Effector memory CD8-positive, alpha-beta T cell (primary cell): ENCODE measurements at places on chromosomes 2 and 18.

- DNase-seq: no peak
Observed at GRCh38 chr2:25236736-25237135, 68.4 kb upstream of the POMC start.

DNA sequence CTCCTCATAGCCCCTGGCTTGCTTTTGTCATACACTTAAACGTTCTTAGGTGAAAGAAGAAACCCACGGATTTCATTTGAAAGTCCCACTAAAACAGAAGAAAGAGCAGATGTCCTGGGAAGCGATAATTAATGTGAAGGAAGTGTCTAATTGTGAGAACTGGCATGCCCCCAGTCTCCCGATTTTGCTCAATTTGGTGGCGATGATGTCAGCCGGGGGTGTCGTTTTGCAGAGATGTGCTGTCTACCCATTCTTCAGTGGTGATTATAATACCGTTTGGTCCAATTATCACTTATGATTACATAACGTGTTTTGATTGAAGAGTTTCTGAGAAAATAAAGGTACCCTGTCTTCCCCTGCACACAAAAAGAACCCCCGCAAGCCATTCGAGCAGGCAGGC, 103.1 kb downstream of the RTN4 start:
- DNase-seq: no peak

DNA sequence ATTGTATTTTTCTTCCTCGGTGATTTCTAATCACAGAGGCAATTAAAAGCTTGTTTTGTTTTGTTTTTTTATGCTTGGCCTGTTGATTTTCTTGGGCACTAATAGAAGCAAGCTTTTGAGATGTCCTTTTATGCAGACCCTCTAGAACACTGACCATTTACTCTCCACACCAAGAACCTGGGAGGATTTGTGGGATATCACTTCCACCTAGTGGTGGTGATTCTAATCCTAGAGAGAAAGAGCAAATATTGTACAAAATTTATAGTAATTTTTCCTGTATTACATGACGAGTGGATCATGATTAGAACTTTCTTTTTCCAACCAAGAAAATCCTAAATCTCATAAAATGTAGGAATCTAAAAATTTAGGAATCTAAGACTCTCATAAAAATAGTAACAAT, 23.4 kb downstream of the NEMP2 start:
- DNase-seq: no peak

GRCh38 chr2:191728750-191729624, 51.1 kb downstream of the NABP1 start:
- no peak for DNase-seq

DNA sequence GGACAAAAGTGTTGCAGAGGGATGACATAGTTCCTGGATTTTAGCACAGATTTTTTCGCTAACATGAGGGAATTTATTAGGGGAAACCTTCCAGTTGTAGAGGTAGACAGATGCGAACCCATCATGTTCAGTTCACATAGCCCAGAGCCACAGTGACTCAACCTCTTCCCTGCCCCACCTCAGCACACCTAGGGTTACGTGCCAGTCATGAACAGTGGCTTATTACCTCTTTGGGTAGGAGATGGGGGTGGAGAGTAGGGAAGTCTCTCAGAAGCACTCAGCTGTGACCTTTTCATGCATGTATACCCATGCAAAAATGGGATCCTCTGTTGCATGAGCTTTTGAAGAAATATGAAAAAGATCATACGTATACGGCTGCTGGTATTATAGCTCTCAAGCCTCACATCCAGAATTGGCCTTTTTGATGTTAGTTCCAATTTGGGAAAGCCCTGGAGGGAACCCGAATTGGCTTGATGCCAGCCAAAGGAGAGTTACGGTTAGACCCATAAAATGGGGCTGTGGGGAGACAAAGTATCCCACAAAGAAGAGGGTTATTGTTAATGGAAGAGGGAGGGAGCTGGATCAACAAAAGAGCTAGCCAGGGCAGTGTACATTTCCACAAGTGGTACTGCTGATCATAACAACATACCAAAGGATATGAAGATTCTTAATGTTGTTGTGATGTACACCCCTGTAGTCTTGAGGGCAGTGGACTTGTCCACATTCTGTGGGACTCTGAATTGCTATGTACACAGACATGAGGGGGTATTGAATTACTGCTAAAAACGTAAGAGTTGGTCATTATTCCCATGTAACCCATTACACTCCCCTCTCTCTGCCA, 4.9 kb downstream of the TANC1 start:
- no peak for DNase-seq

- DNase-seq: no peak
Observed at GRCh38 chr2:176075481-176075880, 8.3 kb downstream of the EVX2 start.

DNA sequence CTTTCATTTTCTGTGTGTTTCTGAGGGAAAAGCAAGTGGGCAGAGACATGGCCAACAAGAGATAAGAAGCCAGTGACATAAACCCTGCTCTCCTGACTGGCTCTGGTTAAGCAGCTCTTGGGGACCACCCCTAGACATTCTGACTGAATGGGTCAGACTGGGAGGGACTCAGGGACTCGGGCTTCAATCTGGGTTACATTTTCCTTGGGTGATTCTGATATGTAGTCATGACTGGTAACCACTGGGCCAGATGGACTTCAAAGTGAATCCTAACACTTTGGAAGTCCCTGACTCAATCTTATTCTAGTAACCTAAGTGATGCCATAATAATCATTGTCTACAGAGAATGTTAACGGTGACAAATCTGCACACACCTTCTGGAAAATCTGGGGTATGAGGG, 397.8 kb downstream of the NBAS start:
- no peak for DNase-seq

DNA sequence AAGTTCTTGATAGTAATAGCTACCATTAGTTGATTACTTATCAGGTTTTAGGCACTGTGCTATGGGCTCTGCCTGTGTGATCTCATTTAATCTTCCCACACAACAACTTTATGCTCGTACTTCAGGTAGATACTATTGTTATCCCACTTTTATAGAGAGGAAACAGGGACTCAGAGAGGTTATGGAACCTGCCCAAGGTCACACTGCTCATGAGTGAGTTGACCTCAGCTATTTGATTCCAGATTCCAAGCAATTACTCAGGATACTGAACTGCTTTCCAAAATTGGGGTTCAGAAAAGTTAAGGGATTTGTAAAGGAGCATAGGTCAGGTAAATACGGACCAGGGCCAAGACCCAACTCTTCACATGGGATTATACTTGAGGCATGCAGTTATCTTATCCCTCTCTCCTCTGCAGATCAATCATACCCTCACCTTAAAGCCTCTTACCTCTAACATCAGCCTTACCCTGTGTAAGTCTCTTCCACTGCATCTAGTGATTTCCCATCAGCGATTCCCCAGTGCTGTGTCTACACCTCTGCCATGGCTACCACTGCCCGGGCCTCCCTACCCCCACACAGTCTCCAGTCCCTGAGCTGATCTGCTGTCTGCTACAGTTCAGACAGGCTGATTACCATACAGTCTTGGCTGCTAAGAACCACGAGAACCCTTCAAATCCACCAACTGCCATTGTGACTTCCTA, 74.4 kb downstream of the ANTXR1 start:
- DNase-seq: no peak

GRCh38 chr2:162063281-162063680, 10.7 kb downstream of the DPP4 start:
- no peak for DNase-seq

DNA sequence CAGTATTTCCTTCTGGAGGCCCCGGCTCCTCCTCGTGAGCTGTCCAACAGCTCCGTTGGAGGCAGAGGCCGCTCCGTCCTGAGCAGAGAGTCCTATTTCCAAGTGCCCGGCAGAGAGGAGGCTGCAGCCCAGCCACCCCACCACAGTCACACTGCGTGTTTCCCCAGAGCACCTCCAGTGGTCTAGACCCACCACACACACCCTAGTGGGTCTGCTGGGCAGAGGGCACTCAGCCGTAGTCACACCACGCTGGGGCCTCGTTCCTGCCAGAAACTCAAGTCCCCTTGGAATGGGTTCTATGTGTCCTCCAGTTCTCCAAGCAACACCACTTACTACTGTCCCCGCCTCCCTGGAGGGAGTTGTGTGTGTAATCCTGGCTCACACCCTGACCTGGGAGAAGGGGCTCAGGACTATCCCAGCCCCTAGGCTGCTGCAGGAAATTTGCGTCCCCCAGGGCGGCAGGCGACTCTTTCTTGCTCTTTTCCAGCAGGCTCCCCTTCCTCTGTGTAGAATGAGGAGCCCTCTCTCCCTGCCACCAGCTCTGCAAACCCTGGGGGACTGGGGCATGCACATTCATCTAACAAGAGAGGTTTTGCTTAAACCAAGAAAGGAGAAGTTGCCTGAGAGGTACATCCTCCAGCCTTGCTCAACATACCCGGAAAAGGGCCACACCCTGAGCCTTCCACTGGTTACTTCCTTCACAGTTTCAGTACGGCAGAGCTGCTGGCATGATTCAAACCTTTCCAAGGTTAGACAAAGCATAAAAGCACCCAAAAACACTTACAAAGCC, 114.1 kb downstream of the NDUFA10 start:
- DNase-seq: no peak
